Femur (tissue), 1 donor: ENCODE measurements at places on chromosomes 16 and 17.

GRCh38 chr16:57748596-57748995 is 13.0 kb downstream of the KATNB1 start:
- no peak for DNase-seq

DNA sequence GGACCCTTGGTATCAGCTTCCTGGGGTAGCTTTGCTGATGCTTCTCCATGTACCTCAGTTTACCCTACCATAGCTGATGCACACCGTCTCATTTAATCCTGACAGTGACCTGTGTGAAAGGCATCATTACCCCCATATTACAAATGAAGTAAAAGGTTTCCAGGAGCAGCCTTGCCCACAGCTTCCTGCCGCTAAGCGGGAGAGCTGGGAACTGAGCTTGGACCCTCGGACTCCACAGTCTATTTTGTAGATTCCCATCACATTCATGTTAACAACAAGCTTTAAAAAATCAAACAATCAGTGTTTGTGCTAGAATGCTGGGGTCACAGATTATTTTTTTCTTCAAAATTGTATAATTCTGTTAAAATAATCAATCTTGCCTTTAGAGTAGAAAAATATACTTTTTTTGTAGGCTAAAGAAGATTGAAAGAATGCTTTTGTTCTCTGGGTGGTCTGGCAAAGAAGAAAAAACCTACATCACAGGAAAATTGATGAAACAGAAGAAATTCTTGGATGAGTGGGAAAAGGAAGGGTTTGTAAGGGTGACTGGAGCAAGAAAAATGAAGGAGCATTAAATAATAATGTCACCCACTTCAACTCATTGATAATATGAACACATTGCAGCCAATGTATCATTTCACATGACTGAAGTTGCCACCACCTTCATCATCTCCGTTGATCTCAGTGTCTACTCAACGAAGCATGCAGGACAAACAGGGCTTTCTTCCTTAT is 9.5 kb upstream of the USP10 start:
- no peak for DNase-seq

DNA sequence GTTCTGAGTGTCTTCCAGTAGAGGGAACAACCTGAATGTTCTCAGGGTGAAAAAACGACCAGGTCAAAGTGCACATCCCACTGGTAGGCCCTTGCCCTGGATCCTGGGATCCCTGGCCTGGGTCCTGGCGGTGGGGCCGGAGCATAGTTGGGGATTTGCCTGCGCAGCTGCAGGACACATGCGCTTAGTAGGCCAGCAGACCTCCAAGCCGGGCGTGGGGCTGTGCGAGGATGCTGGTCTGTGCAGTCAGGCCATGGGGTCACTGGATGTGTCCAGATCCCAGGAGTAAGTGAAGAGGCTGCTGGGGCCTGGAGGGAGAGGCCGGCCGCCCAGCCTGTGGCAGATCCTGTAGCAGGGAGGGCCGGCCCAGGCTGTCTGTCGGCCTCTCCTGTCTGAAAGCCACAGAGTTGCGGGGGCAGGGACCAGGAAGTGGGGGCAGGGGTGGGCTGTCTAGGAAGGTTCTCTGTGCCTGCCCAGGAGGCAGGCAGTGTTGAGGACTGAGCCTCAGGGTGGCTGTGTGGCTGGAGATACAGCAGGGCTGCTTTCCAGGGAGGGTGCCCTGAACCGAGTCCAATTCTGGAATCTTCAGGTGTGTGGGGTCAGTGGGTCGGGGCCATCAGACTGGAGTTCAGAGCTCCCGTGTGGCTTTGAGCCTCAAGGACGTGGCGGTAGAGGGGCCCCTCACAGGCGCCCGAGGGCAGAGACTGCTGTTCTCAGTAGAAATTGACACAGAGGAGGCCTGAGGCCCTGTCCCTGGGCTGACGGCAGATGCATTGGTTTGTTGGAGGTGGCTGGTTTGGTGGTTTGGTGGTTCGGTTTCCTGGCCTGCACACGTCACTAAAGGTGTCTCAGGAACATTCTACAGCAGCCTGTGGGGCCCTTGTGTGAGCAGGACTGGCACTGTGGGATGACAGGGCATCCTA is 17.2 kb upstream of the NUDT16L1 start:
- no peak for DNase-seq

DNA sequence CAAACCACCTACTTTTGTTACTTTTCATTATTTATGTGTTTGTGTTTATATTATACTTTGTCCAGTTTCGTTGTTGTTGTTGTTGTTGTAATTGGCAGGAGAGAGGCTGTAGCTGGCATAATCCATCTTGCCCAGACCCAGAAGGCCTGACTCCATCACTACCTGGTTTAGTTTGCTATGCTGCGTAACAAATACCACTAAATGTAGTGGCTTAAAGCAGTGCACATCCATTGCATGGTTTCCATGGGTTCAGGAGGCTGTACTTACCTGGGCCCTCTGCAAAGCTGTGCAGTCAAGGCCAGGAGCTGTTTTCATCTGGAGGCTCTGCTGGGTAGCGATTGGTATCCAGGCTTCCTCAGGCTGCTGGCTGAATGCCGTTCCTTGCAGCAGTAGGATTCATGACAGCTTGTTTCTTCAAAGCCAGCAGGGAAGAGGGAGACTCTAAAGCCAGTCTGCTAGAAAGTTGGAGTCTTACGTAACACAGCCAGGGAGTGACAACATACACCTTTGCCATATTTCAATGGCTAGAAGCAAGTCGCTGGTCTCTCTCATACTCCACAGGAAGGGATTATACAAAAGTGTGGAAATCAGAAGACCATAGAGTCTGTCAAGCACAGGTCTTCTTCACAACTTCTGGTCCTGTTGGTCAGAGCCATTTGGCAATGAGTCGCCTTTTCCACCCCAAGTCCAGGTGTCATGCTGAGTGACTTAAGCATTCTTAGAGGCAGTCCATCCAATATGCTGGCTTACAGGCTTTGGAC is 41.1 kb downstream of the TNRC6C start:
- DNase-seq, result no peak

DNA sequence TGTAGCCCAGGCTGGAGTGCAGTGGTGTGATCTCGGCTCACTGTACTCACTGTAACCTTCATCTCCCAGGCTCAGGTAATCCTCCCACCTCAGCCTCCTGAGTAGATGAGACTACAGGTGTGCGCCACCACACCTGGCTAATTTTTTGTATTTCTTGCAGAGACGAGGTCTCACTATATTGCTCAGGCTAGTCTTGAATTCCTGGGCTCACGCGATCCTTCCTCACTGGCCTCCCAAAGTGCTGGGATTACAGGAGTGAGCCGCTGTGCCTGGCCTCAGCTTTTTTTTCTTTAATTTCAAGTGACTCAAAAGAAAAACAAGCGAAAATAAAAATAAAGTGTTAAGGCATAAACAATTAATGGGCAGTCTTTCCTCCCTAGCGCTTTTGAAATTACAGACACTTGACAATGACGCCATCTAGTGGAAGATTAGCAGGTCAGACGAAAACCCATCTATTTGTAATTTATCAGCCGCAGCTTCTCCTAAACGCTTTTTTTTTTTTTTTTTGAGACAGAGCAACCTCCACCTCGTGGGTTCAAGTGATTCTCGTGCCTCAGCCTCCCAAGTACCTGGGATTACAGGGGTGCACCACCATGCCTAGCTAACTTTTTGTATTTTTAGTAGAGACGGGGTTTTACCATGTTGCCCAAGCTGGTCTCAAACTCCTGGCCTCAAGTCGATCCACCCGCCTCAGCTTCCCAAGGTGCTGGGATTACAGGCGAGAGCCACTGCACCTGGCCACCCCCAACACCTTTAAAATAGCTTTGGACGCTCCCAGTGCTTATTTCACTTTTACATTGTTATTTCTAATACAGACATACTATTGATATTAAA is 28.1 kb upstream of the PECAM1 start:
- no peak for DNase-seq

- no peak for DNase-seq
Observed at GRCh38 chr17:39921323-39921722, 2.9 kb upstream of the GSDMB start.

DNA sequence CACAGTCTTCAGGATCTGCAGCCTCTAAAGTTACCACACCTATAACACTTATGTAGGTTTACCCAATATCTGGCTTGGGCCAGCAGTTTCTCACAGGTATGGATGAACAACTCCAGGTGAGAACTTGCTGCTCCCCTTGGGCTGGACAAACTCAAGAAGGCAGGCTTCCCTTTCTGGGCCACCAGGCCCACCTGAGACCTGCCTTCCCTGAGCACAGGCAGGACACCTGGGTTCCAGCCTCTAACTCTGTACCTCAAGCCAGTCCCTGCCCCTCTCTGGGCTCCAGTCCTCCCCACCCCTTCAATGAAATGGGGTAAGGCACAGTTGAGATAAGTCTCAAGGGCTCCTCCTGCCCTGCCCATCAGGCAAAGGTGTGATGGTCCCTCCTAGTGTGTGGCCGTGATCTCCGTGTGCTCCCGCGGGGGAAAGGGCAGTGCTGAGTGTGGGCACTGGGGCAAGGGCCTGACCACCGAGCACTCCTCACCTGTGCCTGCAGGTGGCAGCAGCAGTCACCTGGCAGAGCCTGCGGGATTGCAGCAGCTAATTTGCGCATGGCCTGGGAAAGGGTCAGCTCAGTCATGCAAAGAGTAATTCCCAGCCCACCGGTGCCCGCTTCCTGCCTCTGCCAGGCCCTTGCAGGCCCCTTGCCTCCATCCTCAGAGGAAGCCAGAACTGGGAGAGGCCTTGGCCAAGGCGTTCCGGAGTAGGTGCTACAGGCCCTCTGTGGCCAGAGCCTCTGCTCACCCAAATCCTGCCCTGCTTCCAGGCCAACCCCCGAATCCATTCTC is 28.2 kb upstream of the ADGRG1 start:
- peak; percentile 52 for DNase-seq

DNA sequence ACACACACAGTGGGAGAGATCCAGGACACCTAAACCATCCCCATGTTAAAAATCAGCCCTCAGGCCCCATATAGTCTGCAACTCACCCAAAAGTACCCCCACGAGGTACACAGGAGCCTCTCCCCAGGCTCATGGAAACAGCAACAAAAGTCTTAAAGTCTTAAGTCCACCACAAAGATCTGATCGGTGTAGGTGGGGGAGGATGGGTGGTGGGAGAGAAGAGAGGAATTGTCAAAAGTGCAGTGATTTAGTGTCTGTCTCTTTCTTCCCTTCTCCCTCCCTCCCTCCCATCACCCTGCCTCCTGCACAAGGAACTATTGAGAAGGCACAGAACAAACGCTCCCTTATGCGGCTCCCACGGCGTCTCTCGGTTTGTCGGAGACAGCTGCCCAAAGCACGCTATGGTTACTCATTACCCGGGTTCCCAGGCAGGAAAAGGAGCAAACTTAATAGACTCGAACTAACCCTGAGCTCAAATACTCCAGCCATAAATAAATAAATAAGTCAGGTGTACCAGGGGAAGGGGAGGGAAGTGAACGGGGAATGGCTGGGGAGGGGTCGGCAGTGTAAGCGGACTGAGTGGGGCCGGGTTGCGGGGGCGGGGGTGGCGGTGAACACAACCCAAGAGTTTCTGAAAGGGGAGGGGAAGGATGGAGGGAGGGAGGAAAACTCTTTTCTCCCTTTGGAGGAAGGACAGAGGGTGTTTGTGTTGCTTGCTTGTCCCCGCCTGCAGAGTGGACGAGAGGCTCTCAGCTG is 477.4 kb downstream of the SLC39A11 start:
- peak; percentile 62 for DNase-seq

DNA sequence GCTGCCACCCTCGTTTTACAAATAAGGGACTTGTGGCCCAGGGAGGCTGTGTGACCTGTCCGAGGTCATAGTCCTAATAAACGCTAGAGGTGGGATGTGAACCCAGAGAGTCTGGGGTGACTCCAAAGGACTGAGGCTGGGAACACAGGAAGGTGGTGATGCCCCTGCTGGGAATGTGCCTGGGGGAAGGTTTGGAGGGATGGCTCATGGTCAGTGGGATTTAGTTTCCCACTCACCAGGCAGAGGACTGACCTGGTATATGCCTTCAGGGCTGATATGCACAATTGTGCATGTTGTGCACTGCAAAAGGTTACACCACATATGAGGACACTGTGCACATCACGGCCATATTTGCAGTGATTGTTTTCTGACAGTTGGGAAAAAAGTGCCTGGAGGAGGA is 13.9 kb upstream of the WNT9B start:
- DNase-seq, result no peak

GRCh38 chr16:88437367-88437964 is 15.6 kb upstream of the ZFPM1 start:
- DNase-seq, result no peak

- DNase-seq, result no peak
Observed at GRCh38 chr17:76683011-76683755, 27.6 kb downstream of the MXRA7 start.

GRCh38 chr16:28491230-28491969 is 474 bp downstream of the CLN3 start:
- DNase-seq, result peak; percentile 60

- peak; percentile 76 for DNase-seq
Observed at GRCh38 chr16:85152414-85153030, 40.2 kb upstream of the CIBAR2 start.

- DNase-seq, result no peak
Observed at GRCh38 chr17:53896047-53896446, 73.3 kb downstream of the KIF2B start.

DNA sequence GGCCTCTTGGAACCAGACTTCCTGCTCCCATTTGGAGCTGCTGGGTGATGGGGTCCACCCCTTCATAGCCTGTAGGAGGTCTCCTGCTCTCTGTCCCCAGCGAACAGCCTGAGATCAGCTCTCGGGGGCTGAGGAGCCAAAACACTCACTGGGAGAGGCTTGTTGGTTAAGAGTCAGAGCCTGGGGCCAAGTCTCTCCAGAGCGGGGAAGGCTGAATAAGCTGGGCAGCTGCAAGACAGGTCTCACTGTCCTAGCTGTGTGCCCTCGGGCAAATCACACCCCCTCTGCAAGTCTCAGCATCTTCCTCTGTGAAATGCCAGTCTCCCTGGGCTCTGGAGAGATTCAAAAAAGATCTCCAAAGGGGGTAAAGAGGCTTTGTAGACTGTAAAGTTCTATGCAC is 174.6 kb downstream of the WSCD1 start:
- no peak for DNase-seq

GRCh38 chr17:34892461-34893249 is 68.6 kb downstream of the CCT6B start:
- no peak for DNase-seq

DNA sequence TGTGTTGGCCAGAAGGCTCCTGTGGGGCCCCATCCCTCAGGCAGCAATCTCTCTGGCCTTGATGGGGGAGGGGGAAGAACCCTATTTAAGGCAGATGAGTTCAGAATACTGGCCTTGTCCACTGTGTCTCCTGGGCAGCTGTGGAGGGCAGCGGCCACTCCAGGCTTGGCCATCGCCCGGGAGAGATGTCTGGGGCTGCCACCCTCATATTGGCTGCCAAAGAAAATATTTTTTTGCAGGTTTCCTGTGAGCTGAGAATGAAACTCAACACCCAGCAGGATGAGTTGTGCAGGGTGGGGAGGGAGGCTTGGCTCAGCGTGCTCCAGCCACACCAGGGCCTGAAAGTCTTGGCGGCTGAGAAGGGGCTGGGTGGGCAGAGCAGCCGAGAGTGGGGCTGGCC is 14.4 kb upstream of the TIMP2 start:
- no peak for DNase-seq

DNA sequence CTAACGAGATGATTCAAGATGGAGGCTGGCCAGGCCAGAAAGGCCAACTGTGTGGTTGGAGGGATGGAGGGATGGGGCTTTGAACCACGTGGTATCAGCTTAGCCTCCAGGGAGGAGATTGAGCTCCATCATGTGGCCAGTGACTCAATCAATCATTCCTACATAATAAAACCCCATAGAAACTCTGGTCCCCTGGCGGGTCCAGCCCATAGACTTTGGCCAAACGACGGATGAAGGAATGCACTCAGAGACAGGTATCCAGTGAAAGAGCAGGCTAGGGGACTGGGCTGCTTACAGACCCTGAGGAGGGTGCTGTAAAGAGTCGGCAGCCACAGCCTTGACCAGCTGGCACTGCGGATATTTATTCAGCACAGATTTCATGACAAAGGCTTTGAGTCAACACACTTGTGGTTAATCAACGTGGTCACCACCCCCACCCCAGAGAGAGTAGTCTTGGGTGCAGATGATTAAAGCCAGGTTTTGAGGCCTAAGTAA is 308.7 kb upstream of the TNRC6C start:
- no peak for DNase-seq
